Hematopoietic multipotent progenitor cell treated with erythropoietin and hydrocortisone succinate and interleukin-3 and kit ligand, for 17 days (in vitro differentiated cells): ENCODE measurements at places on chromosomes 13 and 19.

- DNase-seq = peak; percentile 92
These were observed 19.2 kb downstream of the RCN3 start for GRCh38 chr19:49546825-49547565.

DNA sequence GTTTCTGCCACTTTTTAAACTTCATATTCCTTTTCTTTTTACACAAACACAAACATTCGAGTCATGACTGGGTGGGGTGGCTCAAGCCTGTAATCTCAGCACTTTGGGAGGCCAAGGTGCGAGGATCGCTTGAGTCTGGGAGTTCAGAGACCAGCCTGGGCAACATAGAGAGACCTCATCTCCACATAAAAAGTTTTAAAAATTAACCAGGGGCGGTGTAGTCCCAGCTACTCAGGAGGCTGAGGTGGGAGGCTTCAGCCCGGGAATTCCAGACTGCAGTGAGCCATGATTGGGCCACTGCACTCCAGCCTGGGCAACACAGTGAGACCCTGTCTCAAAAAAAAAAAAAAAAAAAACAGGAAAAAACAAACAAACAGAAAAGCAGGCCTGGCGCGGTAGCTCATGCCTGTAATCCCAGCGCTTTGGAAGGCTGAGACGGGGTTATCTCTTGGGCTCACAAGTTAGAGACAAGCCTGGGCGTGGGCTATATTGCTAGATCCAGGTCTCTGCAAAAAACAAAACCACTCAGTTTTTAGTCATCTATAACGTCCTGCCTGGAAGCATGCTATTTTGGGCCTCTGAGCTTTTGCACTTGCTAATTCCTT lies 583 bp upstream of the BAX start:
- DNase-seq = peak; percentile 72

- no peak for DNase-seq
These were observed 1356.6 kb downstream of the SLITRK5 start for GRCh38 chr13:89027694-89028306.

GRCh38 chr13:35478271-35479037 lies 2.0 kb upstream of the MAB21L1 start:
- DNase-seq = no peak

- no peak for DNase-seq
These were observed 55.2 kb upstream of the UQCRFS1 start for GRCh38 chr19:29268103-29268502.

DNA sequence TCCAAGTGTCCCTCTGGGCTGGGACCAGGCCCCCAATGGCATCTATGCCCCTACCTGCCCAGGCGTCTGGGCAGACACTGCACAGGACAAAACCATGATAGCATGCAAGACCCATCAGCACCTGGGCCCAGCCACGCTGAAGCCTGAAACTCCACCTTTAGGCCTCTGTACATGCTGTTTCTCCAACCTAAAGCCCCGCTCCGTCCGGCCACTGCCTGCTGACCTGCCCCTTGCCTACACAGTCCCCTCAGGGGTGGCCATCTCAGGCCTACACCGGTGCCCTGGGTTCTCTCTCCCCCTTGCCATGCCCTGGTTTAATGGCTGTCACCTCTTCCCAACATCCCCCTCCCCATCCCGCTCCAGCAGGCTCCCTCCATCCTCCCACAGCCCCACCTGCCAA lies 15.3 kb downstream of the GJA3 start:
- DNase-seq = no peak

GRCh38 chr13:20116213-20116612 lies 44.6 kb downstream of the GJA3 start:
- no peak for DNase-seq

GRCh38 chr13:105952233-105952972 lies 583.1 kb downstream of the EFNB2 start:
- DNase-seq = no peak

- DNase-seq = no peak
These were observed 5.3 kb upstream of the PTPRS start for GRCh38 chr19:5345895-5346386.

- DNase-seq = no peak
These were observed 6.0 kb upstream of the KATNAL1 start for GRCh38 chr13:30313311-30313710.

- no peak for DNase-seq
These were observed 20.1 kb upstream of the RAB20 start for GRCh38 chr13:110581506-110582185.

GRCh38 chr19:42468273-42468796 lies 25.6 kb upstream of the CXCL17 start:
- DNase-seq = no peak

- peak; percentile 95 for DNase-seq
These were observed 6.2 kb downstream of the HRC start for GRCh38 chr19:49148784-49149651.

DNA sequence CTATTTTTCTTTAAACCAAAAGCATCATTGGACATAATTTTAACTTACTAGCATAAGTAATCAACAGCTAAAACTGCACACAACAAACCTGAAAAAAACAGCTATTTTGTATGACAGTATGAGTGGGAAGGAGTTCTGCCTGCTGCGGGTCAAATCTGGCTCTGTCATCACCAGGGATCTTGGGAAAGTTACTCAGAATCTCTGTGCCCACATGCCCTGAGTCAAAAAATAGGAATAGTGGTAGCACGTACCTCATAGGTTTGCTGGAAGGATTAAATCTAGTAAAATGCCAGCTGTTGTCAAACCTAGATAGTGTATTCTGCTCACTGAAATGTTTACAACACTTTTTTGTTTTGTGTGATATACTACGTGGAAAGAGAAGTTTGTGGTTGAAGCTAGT lies 1.1 kb downstream of the CLN5 start:
- DNase-seq = peak; percentile 35

DNA sequence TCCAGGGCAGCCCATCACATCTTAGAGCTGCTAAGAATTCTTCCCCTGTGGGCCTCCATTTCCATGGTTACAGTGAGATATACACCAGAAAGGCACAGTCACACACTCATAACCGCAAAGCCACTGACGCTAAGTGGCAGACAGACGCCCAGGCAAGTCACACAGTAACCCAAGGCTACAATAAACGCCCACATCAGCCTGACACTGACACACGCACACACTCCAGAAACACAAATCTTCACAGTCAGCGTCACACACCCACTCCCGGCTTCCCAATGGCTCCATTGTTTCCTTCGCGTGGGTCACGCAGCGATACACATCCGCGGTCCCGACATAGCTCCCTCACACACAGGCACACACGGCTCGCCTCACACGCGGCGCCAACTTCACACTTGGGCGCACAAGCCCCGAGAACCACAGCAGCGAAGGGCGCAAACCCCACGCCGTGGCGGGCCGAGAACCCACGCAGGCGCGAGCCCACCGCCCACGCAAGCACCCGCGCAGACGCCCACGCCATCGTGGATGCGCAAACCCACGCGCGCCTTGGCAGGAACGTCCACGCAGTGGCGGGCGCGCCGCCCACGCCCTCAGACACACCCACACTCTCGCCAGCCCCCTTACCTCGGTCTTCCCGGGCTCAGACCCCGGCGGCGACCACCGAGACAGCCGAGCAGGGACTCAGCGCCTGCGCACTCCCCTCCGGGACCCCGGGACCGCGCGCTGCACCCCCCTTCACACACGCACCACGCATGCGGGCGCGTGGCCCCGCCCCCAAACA lies at the start of gene ZNF667:
Gene ZNF667, minus strand, starts transcription at position 695 of the 778 bp plus-strand sequence. CDS start 14,975 bp downstream, outside the sequence.
- no peak for DNase-seq

GRCh38 chr13:44540761-44541434 lies 35.2 kb downstream of the TSC22D1 start:
- DNase-seq = no peak

- no peak for DNase-seq
These were observed 6.1 kb upstream of the LSM4 start for GRCh38 chr19:18329035-18329376.

DNA sequence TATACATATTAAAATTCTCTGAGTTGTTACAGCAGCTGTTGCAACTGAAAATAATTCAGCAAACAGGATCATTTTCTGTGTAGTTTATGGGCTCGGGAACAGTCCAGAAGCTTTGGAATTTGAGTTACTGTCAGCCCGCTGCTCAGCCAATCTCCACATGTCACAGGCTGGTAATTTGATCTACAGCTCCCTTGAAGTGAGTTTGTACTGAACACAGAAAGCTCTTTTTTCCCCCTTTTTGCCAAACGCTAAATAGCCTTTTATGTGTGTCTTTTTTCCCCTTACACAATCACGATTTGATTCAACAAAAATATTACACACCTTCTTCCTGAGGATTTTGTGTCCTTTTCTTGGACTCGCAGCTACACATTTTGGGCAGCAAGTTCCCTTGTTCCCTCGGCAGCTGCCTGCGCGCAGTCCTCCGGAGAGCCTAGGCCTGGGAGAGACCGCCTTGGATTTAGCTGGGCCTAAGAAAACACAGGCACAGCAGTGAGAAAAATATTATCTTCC lies 371.4 kb downstream of the KCNRG start:
- no peak for DNase-seq

GRCh38 chr19:41698746-41699230 lies 9.6 kb upstream of the CEACAM5 start:
- no peak for DNase-seq

- no peak for DNase-seq
These were observed 26.9 kb downstream of the NOTCH3 start for GRCh38 chr19:15173746-15174404.
